ENCODE measurements at places on chromosomes 5 and 9.
A peak's percentile ranks its signal among the peaks of the same experiment; 100 is the strongest.

GRCh38 chr9:6631207-6631512 lies 14.4 kb downstream of the GLDC start:
- DNase-seq, result no peak

- no peak for DNase-seq
These were observed 47.4 kb upstream of the VLDLR start for GRCh38 chr9:2574203-2574602.

DNA sequence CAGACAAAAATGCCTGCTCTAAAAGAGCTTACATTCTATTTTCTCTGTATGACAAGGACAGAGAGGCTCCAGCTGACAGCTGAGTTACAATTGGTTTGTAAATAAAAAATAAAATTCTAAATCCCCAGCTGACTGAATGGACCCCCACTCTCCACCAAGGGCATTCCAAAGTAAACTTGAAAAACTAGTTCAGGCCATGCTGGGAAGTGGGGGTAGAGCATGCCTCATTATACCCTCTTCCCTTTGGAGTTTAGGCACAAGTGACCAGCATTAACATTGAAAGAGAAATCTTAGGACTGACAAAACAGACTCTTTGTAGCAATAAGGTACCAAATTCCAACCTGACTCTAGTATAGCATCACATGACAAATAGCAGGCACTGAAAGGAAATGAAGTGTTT lies 31.0 kb downstream of the KIF4B start:
- DNase-seq, result no peak

GRCh38 chr5:52856564-52856963 lies 68.8 kb downstream of the ITGA1 start:
- no peak for DNase-seq

DNA sequence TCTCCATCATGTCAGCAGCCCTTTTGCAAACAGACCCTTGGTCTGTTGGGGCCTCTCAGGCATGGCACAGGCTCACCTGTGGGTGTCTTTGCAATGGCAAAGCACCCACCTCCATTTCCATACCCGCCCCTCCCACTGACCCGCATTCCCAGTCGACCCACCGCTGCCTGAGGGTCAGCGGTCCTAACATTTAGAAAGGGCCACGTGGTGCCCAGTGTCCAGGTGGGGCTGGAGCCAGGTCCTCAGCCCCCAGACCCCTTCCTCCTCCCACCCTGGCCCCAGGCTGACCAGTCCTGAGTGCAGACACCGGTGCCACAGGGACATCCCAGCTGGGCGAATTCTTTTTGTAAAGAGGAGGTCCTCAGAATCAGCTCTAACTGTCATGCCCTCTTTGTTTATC lies 43.3 kb upstream of the CEP72 start:
- no peak for DNase-seq

DNA sequence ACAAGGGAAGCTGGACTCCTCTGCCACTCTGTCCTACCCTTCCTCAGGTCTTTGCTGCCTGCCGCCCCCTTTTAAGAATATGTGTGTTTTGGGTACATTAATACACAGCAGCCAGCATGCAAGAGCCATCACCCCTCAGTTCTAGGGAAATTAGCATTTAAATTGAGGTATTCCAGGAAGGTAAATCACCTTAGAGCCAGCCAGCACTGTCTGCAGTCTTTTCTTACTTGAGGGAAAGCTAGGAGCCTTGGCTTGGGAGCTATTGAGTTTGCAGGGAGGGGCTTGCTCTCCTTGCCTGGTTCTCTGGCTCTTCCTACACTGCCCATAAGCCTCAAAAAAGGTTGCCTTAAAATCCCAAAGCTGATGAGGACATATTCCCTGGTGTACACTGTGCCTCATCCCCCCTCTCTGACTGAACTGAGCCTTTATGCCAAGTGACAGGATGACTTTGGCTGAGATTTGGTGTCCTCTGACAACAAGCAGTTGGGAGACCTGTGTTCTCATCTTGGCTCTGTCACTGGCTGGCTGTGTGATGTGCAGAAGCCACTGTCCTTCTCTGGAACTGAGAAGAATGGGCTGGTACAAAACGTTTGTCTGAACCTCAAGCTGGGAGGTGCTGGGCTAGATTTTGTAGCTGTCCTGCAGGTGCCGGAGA lies 54.1 kb downstream of the TRIM32 start:
- DNase-seq, result no peak

- DNase-seq, result no peak
These were observed 19.6 kb downstream of the FBXO38 start for GRCh38 chr5:148403344-148403743.

DNA sequence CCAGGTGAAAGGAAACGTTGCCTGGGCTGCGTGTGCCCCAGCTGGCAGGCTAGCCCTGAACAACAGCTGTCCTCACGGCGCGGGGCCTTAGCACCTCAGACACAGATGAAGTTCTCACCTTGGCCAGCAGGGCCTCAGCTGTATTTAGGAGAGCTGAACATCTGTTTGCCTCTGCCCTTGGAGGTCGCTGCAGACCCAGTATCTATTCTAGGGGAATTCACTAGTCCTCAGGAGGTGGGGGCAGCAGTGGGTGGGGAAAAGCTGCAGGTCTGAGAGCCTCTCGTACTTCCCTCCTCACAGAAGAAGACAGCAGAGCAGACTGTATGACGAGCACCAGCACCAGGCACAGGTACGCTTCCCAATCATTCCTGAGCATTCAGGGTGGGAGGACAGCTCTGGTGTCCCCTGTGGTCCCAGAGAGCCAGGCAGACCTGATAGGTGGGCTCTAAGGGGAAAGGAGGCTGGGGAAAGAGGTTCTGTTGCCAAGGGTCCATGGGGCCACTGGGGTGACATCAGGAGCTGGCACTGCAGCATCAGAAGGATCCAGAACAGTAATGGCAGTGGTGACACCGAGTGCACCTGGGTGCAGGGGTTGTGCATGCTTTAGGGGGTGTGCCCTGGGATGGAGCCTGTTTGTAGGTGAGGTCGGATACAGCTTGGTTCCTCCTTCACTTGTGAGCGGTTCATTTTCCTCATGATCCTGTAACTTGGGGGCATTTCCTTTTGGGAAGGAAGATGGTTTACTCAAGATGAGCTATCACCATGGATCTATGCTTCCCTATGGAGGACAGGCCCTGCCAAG lies 13.8 kb downstream of the CD74 start:
- peak; percentile 62 for DNase-seq

DNA sequence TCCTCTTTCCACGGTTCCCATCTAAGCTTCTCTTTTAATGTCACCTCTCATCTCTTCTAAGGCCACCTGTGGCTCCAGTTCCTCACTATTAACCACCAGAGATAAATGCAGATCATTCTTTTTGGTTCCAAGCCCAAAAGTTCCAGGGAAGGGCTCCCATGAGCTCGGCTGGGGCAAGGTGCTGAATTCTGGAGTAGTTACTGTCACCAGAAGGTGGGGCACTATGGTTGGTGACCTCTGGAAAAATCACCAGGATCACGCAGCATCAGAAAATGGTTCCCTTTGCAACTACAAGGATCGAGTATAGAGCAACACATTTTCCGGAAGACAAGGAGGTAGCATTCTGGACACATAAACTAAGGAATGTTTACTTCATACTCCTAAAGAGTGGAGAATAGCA lies 528.7 kb upstream of the DAP start:
- DNase-seq, result no peak

- DNase-seq, result no peak
These were observed 21.4 kb downstream of the KLHL3 start for GRCh38 chr5:137714494-137714893.

DNA sequence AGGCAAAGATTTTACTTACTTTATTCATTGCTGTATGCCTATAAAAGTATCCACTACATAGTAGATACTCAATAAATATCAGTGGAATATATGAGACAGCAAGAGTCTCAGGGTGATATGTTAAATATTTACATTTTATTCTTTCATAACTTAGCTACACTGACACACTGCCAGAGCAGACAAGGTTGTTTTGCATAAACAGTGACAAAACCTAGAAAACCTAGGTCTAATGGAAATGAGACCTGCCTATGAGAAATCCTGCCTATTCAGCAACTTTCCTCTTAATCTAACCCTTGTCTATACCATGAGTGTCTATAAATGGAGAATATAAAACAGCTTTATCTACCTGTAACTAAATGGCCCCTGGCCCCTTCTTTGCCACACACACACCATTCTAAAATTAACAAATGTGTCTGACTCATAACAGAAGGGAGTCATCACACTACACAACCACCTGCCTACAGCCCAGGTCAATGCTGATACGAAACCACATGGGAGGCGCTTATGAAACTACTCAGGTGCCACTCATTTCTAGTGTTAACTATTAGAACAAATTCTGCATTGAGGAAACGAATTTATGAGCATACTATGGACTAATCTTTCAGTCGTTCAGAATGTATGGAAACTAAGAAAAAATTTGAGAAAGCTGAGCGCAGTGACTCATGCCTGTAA lies 60.3 kb downstream of the UBAP2 start:
- DNase-seq, result no peak

DNA sequence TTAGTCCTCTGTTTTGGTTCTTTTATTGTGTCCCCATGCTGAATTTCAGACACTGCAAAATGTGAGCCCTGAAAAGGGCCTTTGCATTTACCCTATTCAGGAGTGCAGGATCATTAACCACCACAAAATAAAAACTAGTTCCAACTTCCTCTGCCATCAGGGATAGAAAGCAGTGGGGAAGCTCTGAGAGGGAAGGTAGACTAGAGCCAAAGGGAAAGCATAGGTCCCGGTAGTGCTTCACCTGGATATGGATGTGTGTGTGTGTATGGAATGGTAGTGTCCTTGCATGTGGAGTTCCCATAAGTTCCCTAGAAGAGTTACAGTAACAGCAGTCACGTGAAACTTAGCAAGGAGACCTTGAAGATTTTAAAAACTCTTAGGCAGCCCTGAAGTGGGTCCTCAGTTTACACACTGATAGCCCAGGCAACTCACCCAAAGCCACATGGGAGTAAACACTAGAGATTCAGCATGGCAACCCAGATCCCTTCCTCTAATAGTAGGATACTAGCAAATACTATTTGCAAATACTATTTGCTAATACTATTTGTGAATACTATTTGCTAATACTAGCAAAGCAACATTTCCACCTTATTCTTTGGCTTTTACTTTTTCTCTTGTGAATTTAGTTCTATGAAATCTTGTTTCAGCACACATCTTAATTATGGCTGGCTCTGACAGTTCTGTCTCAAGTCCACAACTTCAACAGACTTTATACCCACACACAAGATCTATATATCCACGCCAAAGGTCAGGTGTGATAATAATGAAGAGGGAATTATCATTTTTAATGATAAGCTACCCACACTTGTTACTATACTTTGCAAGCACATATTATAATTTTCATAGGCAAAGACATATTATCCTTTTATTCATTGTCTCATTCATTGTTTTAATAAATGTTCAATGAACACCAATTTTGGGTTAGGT lies 70.4 kb upstream of the IFNE start:
- no peak for DNase-seq

GRCh38 chr9:83070261-83070660 lies 7.3 kb upstream of the RASEF start:
- no peak for DNase-seq

Measured in ELF-1 (cell line).